Jurkat, Clone E6-1 (cell line): ENCODE measurements at places on chromosomes 7 and 10.

DNA sequence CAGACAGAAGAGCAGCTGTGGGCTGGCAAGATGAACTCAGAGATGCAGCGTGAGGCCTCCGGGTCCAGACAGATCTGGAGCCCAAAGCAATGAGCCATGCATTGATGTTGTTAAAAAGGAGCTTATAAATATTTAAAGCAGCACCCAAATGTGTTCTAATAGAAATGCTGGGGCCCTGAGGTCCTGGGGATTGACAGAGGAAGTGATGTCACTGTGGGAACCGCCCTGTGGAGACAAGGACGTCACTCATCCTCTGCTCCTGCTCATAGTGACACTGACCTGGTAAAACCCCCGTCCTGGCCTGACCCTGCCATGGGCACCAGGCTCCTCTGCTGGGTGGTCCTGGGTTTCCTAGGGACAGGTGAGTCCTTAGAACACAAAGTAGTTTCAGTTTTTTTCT, 197.0 kb upstream of the PRSS58 start:
- DNase-seq: no peak

DNA sequence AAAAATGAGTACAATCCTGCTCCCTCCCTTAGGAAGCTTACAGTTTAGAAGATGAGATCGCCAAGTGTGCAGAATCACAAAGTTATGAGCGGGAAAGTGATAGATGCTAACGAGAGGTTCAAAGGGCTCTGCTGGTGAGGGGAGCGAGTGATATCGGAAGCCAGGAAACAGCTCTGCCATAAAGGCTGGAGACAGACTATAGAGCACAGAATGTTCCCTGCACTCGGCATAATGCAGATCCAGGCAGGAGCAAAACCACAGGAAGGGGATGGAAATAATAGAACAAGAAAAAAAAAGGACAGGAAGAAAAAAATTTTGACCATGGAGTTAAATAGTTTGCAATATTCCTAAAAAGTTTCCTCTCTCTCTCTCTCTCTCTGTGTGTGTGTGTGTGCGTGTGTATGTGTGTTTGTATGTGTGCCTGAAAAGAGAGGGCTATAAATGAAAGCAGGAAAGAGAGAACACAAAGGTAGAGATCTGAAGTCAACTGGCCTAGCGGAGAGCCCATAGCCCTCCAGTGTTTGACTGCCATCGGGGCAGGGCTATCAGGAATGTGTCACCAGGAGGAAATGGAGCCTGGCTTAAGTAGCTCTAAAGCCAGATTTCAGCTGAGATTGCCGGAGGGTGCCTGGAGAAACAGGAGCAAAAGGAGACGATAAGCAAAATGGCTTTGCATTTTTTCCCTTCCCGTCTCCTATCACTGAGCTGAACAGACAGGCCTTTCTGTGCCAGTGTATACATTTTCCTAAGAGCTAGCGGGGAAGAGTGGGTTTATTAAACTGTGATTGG, 175.8 kb upstream of the LYZL1 start:
- DNase-seq: no peak

- peak; percentile 40 for DNase-seq
These were observed 26.0 kb upstream of the PLEKHA1 start for GRCh38 chr10:122348512-122348911.

DNA sequence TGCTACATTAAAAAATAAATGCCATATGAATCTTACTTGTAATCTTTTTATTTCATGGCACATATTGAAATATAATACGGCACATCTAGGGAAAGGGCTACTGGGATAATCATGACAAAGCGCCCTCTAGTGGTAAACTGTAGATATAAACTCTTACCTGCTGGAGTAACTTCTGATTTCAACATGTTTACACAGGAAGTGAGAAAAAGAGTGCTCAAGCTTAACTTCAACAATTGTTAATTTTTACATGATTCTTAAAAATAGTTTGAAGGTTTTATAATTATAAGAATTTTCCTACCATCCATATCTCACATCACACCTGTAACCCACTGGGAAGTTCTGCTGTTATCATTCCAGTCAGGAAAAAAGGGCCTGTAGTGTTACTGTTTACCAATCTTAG, 2.0 kb upstream of the HEPACAM2 start:
- DNase-seq: peak; percentile 68

DNA sequence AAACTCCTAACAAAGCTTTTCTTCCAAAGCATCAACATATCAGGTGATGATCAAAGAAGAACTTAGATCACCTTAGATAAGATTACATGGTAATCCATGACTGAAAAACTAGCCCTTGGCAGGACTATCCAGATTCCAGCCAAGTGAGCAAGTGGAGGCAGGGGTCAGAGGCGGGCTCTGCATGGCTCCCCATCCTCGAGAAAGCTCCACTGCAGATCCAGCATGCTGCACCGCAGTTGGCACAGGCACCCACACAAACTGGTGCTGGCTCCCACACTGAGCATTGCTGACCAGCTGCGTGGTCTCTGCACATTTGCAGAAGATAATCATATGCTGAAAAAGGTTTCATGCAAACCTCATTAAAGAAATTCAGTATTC, 10.1 kb downstream of the PSAP start:
- no peak for DNase-seq

GRCh38 chr10:91804126-91804510, 5.9 kb downstream of the TNKS2 start:
- no peak for DNase-seq

GRCh38 chr10:88896994-88897853, 17.2 kb downstream of the STAMBPL1 start:
- no peak for DNase-seq

DNA sequence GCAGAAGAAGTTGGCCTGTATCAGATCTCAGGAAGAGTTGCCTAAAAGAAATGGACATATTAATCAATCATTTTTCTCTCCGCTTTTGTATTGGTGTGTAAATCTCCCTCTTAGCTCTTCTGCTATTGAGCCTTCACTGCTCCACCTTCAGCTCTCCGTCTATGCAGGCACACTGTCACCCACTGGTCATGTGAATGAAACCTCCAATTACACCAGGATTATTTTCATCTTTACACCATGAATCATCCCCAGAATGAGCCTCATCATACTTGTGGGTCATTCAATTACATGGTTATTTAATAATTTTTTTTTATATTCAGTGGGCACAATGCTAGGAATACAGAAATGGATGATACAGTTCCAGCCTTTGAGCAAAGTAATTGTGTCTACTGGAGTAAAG, 92.6 kb downstream of the LRRC4 start:
- DNase-seq: no peak

DNA sequence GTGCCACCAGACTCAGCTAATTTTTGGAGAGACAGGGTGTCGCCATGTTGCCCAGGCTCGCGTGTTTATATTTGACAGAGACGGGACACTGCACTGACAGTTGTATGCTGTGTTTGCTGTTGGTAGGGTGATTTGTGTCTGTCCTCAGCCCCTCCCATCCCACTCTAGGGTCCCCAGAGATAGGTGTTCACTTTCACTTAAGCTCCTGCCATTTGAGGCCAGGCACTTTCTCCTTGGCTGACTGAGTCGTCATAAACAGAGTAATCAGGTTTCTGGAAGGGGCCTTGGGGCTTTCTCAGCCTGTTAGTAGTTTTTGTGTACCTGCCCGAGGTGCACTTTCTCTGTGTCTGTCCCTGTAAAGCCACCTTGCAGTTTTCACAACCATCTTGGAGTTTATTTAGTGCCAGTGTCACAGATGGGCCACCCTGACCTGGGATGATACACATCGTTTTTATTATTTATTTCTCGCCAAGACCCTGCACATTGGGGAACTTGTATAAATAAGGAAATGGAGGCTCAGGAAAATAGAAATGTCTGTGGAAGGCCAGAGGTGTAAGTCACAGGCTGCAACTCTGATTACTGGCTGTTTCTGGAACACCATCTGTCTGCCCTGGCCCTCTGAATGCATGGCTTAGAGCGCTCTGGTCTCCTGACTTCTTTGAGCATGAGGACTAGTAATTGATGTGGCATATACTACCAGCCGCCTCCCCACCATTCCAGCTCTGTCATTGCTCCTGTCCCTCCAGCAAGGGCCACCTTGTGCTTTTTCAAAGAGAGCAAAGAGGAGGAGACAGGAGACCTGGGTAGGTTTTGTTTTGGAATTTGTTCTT, 81.9 kb upstream of the PDCD4 start:
- DNase-seq: no peak

DNA sequence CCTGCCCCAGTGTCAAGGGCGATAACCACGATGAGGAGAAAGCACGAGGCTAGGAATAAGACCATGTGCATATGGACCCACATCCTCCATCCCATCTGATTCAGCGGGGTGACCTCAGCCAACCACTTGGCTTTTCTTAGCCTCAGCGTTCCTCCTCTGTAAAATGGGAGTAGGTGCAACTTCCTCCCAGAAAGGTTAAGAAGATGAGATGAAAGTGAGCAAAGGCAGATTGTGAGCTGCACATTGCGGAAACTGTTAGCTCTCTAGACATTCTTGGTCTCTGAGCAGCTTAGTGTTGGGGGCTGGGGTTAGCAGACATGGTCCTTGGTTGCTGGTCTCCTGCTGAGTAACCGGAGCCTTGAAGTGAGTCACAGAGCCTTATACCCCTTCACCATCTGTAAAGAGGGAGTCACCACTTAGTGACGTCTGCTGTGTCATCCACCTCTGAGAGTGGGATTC, 497.3 kb upstream of the GALNT17 start:
- DNase-seq: no peak

DNA sequence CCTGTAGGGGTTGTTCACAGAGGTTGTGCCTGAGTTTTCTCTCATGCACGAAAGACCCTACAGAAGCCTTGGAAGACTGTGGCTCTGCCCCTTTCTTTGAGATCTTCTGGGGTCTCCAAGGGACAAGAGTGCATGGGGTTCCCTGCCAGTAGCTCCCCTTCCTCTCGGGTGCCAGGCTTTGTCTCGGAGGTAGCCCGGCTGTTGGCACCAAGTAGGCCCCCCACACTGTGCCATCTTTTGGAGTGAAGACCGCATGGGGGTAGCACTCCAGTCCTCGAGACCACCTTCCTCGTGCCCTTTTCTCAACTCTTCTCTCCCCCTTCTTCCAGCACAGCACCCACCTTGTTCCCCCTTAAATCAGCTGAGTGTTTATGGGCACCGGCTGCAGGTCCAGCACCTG, 41.6 kb downstream of the OAT start:
- DNase-seq: no peak

GRCh38 chr7:14685167-14685566, 217.4 kb downstream of the DGKB start:
- DNase-seq: no peak

- DNase-seq: no peak
These were observed 89.5 kb downstream of the VWDE start for GRCh38 chr7:12314199-12314598.

- no peak for DNase-seq
These were observed 395.9 kb downstream of the TFEC start for GRCh38 chr7:115634633-115635032.

GRCh38 chr7:86995052-86995725, 64.3 kb downstream of the ELAPOR2 start:
- DNase-seq: no peak

- DNase-seq: no peak
These were observed 128.8 kb upstream of the FAM20C start for GRCh38 chr7:63521-64021.

GRCh38 chr7:23918286-23918685, 208.3 kb downstream of the STK31 start:
- DNase-seq: no peak
